ENCODE measurements at places on chromosomes 1 and 21.

DNA sequence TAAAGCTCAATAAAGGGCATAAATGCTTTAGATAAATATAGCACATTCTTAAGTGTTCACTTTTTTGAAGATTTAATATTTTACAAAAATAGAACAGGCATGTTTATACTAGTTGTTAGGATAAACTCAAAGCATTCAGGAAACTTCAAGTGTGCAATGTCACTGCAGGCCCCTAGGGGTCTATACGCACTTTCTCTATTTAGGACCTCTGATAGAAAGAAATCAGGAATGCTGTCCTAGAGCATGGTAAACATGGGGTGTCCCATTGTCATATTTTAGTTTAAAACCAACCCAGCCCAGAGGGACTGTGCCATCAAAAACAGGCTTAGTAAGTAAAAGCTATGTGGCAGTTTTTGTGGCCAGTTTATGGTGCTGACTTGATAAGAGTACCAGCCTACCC is 102.2 kb downstream of the BARHL2 start:
- DNase-seq, result no peak

DNA sequence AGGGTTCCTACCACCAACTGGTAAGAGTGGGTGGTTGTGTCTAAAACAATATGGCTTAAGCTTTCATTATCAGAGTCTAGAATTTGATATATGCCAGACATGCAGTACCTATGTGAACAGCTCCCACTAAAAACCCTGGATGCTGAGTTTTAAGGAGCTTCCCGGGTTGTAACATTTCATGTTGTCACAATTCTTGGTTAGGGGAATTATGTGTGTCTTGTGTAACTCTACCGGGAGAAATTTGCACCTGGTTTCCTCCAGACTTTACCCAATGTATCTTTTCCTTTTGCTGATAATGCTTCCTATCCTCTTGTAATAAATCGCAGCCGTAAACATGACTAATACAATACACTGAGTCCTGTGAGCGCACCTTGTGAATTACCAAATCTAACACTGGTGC is 48.3 kb downstream of the ARID4B start:
- DNase-seq, result no peak

GRCh38 chr21:45129189-45129923 is 55.0 kb downstream of the ADARB1 start:
- DNase-seq, result no peak

DNA sequence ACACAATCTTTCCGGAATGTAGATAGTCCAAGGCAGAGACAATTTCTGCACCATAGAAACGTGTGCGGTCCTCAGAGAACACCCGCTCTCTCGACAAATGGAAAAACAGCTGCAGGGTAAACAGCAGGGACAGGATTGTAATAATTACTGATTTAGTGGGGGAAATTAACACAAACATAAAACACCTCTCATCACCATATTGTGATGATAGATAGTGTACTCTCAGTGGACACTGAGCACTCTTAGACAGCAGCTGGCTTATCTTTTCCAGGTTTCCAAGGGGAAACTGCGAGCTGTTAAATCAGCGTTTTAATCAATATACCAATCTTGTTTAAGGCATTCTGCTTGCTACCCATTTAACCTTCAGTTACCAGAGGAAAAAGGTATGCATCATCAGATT is 277.1 kb downstream of the AKT3 start:
- no peak for DNase-seq

DNA sequence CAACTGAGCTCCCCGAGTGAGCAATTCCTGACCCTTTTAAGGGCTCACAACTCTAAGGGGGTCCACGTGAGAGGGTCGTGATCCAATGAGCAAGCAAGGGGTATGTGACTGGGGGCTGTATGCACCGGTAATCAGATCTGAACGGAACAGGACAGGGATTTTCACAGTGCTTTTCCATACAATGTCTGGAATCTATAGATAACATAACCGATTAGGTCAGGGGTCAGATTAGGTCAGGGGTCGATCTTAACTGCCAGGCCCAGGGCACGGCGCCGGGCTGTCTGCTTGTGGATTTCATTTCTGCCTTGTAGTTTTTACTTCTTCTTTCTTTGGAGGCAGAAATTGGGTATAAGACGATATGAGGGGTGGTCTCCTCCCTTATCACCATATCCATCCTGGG is 30.7 kb upstream of the OPRD1 start:
- no peak for DNase-seq

DNA sequence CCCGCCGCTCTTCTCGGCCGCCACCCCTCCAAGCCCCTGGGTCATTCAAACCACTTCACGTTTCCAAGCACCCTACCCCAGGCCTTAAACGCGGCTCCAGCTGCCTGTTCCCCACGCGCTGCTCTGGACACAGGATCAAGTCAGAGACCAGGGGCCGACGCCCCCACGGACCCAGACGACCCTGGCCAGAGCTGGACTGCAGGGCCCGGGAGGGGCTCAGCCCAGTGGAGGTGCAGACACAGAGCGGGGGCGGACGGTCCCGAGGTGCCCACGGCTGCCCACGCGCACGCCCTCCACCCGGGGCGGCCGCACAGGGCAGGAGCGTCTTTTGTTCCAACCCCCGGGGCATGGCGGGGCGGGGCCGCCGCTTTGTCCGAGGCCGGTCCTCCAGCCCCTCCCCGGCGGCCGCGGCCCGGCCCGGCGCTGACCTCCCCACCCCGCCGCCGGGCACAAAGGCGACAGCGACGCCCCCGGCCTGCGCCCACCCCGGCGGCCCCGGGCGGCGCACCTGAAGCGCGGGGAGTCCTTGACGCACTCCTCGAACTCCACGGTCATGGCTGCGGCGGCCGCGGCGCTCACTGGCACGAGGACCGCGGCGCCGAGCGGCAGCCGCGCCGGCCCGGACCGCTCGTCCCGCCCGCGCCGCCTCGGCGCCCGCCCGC is 338 bp downstream of the ACAP3 start:
- no peak for DNase-seq

DNA sequence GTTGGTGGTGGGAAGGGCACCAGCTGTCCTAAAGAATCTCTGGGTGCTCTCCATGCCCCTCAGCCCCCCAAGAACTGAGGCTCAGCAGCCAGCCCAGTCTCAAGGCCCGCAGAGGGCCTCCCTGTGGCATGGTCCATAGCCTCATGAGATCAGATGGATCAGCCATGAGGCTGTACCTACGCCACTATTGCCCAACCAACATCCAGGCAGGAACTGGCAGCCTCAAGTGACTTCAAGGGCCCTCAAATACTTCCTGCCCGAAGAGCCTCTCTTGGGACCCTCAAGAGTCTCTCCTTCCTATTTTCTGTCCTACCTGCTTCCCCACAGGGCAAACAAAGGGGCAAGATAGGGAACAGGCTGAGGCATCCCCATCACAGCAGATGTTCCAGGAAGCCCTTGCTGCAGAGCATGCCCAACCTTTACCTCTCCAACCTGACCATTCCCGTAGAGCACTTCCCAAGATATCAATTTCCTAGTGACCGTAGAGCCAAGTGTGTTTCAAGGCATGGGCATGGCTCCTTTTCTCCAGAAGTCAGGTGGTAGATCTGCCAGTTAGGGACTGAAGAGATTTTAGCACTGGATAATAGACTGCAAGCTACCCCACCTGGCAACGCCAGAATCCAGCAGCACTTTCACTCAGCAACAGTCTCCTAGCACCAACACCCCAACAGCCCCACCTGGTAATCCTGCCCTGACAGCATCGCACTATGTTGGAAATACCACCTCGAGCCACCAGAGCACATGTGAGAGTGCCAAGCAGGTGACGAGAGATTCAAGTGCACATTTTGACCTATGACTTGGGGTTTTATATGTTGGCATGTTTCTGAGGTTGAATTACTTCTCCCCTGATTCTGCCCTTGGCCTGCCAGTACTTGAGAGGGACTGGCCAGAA is 13.7 kb upstream of the MFSD2A start:
- no peak for DNase-seq

DNA sequence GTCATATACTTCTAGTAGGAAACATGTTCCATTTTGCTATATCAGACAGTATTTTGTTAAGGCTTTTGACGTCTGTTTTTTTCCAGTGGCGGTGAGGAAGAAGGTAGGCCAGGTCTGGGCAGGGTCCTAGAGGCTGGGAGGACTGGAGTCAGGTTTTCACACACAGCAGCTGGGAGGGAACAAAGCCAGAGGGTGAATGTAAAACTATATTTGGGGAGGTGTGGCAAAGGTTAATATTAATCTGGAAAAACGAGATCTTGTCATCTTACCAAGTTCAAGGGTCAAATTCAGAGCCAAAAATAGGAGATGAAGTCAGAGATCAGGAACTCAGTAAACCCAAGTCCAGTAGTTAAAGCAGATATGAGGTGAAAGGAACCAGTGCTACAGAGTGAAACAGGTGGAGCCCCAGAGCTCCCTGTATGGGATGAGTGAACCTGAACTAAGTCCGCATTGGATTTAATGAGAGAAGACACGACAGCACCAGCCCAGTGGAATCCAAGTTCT is 10.7 kb upstream of the OTUD7B start:
- DNase-seq, result no peak

DNA sequence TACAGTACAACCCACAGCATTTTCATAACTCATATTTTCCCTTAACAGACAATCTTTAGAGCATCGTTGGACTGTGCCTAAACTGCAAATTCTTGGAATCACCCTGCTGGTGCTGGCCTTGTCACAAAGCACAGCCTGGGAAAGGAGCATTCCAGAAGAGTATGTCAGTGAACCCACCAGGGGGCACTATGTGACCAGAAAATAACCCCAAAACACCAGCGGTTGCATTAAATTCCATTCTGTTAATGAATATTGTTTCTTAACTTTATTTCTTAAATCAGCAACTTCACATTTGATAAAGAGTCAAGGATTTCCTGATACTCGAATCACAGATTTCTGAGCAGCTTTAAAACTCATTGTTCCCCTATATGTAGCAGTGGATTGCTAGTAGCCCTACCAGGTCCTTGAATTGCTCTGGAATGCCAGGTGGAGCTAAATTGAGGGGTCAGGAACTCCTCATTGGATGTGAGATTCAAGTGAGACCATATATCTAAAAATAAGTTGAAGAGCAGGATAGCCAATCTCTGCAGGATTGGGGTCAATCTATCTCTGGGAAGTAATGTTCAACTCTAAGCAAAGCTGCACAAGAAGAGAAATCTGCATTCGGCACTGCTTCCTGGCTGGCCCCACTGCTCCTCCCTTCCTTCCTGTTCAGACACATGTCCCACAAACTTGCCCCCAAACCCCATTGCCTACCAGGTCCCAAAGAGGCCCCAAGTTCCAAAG is 12.7 kb upstream of the RAB4A start:
- DNase-seq, result peak; percentile 30

GRCh38 chr1:155424091-155424490 is 103.4 kb downstream of the RUSC1 start:
- DNase-seq, result no peak

DNA sequence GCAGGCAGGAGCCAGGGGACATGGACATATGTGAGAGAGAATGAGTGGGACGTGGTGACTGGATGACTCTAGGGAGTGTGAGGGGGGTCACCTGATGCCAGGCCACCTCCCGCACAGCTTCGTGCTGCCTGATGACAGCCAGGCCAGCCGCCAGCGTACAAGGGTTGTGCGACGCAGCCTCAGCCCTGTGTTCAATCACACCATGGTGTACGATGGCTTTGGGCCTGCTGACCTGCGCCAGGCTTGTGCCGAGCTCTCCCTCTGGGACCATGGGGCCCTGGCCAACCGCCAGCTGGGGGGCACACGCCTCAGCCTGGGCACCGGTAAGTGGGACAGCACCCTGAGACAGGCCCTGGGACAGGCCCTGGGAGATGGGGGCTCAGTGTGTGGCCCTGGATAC is 11.3 kb downstream of the SYTL1 start:
- no peak for DNase-seq

DNA sequence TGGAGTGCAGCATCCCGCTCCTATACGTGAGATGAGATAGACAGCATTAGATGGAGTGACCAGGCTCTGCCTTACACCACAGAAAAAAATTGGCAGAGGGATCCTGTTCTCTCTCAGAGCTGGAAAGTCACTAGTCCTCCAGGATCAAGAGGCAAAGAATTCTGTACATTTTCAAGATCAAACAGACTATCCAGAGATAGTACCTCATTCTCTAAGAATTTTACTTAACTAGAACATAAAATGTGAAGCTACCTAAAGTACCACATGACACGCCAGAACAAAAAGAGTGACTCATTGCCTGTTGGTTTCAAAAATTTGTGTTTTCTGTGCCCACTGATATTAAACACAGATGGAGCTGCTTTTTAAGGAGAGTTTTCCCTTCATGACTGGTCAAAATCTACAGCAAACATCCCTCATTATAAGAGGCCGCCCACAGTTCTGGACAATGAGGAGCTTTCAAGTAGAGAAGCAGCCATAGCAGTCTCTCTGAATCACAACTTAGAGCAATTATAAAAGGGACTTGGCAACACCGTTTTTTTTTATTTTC is 32.3 kb downstream of the CD160 start:
- no peak for DNase-seq

- DNase-seq, result no peak
Measured at GRCh38 chr21:37670883-37671282, 245.4 kb downstream of the KCNJ6 start.

- DNase-seq, result no peak
Measured at GRCh38 chr1:241453732-241454131, 65.8 kb downstream of the FH start.

- DNase-seq, result no peak
Measured at GRCh38 chr1:178119628-178120027, 25.7 kb downstream of the RASAL2 start.

DNA sequence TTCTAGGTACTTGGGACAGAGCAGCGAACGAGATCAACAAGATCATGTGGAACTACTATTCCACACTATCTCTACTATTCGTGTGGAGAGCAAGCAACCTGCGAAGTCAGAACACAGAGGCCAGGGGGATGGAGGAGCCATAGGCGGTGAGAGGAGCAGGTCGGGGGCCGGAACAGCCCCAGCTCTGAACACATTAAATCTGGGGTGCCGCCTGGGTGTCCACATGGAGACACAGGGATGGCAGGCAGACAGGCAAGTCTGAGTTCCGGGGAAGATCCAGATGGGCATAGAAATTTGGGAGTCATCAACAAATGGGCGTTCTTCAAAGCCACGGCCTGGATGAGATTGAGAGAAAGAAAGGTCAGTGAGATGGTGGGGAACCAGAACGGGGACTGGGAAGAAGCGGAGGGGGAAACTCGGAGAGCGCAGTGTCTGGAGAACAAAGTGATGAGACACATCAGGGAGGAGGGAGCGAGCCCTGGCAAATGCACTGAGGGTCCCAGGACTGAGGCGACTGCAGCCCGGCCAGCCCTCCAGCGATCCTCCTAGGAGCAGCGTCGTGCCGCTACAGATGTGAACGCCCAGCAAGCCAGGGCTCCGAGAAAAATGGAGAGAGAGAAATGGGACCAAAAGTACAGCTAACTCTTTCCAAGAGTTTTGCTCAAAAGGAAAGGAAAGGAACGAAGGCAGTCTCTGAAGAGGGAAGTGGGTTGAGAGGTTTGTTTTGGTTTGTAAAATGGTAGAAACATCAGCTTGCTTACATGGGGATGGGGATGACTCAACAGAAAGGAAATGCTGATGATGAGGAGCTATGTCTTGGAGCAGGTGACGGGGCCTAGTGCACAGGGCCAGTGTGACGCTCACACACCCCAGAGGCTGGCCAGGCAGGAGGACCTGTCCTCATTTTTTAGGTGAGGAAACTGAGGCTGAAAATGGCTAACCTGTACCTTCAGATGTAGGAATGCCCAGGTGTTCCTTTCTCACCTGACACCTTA is 84.5 kb downstream of the GLIS1 start:
- no peak for DNase-seq

- peak; percentile 54 for DNase-seq
Measured at GRCh38 chr1:27102707-27103468, 52.0 kb downstream of the SLC9A1 start.

Data from stimulated activated CD8-positive, alpha-beta memory T cell treated with anti-CD3 and anti-CD28 coated beads, Interleukin-7, amount 100 ng/mL, for 4 hours (primary cell).